AG04449 (cell line): ENCODE measurements at places on chromosomes 1 and 21.

DNA sequence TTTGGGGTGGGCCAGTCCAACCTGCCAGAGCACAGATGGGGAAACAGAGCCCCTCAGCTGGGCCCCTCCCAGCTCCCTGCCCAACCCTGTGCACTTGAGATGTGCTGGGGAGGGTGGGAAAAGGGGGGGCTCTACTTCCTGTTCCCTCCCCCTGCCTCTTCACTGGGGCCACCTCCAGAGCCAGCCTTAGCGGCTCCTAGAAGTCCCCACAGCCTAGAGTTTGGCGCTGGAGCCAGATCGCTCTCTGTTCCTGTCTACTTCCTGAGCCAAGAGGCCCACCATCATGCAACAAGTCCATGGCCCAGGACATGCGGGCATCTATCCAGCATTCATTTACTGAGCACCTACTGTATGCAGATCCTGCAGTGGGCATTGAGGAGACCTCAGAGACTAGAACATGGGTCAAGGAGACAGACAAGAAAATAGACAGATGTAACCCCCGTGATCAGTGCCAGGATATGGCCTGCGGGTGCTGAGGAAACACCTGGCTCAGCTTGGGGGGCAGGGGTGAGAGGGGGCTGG is 144.1 kb downstream of the SYF2 start:
- DNase-seq = no peak

- no peak for DNase-seq
These were observed 58.1 kb downstream of the PRKCZ start for GRCh38 chr1:2108213-2108876.

GRCh38 chr1:34740161-34740868 is 14.5 kb upstream of the GJB5 start:
- no peak for DNase-seq

DNA sequence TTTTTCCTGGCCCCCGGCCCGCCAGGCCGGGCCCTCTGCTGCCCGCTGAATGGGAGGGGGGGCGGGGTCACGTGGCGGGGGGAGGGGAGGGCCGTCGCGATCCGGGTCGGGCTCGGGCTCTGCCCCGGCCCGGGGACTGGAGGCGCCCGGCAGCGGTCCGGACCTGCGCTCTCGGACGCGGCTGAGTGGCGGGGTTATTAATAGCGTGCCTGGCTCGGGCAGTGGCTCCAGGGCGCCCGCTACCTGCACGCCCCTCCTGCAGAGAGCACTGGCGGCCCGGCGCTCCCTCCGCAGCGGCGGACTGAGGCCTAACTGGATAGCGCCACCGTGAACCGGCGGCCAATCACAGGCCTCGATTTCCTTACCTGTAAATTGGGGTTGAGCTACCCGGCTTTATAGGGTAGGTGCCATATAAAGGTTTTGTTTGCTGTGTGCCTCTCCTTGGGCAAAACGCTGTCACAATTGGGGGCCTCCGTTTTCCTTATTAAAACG is 28.1 kb downstream of the AHDC1 start:
- no peak for DNase-seq

DNA sequence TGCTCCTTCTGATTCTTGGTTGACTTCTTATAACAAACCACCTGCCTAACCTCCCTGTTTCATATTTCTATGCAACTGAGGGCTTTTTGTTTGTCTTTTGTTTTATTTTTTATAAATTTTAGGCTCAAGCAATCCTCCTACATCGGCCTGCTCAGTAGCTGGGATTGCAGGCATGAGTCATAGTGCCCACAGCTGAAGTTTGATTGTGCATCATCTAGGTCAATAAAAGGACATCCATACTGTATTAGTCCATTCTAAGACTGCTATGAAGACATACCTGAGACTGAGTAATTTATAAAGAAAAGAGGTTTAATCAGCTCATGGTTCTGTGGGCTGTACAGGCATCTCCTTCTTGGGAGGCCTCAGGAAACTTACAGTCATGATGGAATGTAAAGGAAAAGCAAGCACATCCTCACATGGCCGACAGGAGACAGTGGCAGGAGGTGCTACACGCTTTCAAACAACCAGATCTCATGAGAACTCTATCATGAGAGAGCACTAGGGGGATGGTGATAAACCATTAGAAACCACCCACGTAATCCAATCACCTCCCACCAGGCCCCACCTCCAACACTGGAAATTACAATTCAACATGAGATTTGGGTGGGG is 285.0 kb downstream of the SIPA1L2 start:
- no peak for DNase-seq

DNA sequence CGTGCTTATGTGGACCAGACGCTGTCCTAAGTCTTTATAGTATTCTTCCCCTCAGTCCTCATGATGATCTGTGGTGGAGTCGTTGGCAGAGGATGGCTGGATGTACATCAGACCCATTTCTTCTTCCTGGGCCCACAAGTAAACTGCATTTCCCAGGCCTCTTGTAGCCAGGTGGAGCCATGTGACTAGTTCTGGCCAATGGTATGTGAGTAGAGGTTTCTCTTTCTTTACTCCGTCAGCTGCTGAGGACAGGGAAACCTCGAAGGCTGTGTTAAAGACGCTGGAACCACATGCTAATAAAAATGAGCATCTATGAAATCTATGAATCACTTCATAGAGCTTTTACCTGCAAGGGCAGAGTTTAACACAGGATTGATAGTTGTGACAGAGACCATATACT is 18.7 kb upstream of the ZNF362 start:
- no peak for DNase-seq

GRCh38 chr1:206982216-206982615 is 12.0 kb upstream of the FCAMR start:
- DNase-seq = no peak
